ENCODE measurements at places on chromosomes 12 and 14.

DNA sequence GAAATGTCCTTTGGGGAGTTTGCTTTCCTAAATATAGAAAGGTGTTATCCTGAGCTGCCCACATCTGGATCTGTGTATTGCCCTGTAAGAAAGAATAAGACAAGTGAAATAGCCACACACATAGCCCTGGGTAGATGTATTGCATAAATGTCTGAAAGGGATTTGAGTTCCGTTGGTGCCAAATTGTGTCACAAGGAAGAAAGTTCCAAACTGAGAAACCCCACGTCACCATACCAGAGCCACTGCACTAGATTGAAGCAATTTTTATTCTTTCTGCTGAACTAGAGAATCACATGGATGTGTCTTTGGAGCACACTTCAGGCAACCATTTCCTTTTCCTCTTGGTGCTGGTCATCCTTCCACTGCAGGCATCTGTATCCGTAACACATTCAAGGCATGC, 5.0 kb downstream of the RNASE9 start:
- no peak for DNase-seq

DNA sequence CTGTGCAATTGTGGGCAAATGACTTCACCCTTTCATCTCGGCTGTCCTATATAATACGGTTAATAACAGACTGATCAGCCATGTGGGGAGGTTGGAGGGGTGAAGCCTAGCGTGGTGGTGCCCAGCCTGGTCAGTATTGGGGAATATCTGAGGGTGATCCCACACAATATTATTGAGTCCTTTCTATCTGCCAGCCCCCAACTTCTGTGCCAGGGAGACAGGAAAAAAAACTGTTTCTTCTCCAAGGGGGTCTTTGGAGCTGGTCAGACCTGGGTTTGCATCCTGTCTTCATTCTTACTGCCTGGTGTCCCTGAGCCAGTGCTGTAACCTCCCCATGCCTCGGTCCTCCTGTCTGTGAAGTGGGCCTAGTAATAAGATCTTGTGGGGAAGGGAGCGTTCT, 6.5 kb downstream of the CYP46A1 start:
- no peak for DNase-seq

GRCh38 chr12:127830065-127830460, 436.9 kb upstream of the TMEM132C start:
- no peak for DNase-seq

DNA sequence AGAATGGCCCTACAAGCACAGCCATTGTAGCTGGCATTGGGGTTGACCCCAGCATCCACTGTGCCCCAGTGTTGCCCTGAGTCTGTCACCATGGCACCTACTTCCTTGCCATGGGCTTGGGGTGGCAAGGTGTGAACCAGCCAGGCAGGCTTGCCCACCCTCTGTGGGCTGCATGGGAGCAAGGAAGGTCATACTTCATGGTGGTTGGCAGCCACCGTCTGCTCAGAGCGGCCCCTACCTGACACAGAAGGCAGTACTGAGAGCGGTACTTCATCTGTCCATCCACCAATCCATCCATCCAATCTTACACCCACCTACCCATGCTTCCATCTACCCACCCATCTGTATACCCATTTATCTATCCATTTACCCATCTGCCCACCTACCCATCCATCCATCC, 160.1 kb downstream of the KIF26A start:
- DNase-seq: no peak

- no peak for DNase-seq
Observed at GRCh38 chr12:41983856-41984255, 160.8 kb downstream of the GXYLT1 start.

DNA sequence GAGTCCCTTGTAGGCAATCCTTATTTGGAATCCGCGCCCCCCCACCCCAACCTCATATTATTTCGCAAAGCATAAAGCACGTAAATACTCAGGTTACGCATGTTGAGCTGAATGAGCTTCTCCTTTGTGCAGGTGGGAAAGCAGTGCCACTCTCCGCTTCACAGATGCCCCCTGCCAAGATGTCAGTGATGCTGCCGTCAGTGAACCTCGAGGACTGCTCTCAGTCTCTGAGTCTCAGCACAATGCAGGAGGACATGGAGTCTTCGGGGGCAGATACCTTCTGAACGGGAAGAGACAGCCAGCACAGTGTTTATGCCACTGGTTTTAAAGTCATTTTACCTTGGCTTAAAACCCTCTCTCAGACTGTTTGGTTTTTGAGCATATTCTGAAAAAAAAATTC, 90.1 kb upstream of the DACT1 start:
- DNase-seq: no peak

DNA sequence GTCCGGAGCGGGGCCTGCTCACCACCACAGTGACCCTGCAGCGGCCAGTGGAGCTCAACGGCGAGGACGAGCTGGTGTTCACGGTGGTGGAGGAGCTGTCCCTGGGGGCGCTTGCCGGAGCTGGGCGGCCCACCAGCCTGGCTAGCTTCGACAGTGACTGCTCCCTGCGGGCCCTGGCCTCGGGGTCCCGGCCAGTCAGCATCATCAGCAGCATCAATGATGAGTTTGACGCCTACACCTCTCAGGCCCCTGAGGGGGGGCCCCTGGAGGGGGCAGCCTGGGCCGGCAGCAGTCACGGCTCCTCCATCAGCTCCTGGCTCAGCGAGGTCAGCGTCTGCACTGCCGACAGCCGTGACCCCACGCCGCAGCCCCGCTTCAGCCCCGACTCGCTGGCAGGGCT, 37.4 kb downstream of the KIF26A start:
- DNase-seq: no peak

Data from germinal center (tissue), 1 donor.